Cardiac muscle cell (in vitro differentiated cells and primary cell): ENCODE measurements at places on chromosomes 12 and 14.

GRCh38 chr12:88865537-88865936, 285.3 kb upstream of the KITLG start:
- DNase-seq: no peak

DNA sequence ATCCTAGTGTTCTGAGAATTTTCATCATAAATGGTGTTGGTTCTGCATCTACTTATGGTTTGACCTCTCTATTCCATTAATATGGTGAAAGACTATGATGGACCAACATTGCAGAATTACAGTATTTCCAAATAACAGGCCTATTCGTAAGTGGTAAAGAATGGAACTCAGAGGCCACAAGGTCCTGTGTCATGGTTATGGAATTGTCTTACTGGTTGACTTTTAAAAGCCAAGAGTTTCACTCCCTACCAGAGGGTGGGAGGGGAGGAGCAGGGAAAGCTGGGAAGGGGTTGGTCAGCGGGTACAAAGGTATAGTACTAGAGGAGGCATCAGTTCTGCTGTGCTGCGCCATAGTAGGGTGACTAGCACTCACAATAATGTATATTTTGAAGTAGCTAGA, 153.4 kb downstream of the TMEM132D start:
- no peak for DNase-seq

GRCh38 chr14:28151926-28152325, 614.7 kb upstream of the FOXG1 start:
- DNase-seq: no peak

DNA sequence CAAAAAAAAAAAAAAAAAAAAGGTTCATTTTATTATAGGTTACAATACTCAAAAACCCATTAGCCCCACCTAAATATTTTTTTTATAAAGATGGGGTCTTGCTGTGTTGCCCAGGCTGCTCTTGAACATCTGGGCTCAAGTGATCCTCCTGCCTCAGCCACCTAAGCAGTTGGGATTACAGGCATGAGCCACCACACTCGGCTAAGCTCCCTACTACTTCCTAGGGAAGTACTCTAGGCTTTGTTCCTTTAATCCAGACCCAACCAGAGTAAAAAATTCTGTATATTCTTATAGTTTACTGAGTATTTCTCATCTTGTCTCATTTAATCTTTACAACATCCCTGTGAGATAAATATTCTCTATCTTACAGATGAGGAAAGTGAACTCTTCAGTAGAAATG, 50.7 kb downstream of the RBMS2 start:
- DNase-seq: no peak

DNA sequence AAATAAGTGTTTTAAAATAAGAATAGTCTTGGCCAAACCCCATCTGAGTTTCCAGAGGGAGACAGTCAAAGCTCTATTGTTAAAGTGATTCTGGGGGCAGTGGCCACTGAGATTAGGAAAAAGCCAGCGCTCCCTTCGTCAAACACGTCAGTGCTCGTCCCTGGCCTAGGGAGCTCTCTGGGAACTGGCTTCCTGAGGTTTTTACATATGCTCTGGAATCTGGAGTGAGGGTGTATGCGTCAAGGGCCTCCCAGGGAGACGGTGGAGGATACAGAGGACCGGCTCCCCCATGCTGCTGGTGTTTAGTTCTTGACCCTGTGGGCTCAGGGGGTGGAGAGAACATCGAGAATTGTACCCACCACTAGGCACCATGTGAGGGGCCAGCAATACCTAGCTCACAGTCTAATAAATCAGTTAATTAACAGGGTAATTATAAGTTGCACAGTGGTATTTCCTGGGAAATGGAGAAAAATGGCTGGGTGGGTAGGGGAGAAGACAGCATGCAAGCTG, 87.0 kb downstream of the SLC25A47 start:
- DNase-seq: no peak

DNA sequence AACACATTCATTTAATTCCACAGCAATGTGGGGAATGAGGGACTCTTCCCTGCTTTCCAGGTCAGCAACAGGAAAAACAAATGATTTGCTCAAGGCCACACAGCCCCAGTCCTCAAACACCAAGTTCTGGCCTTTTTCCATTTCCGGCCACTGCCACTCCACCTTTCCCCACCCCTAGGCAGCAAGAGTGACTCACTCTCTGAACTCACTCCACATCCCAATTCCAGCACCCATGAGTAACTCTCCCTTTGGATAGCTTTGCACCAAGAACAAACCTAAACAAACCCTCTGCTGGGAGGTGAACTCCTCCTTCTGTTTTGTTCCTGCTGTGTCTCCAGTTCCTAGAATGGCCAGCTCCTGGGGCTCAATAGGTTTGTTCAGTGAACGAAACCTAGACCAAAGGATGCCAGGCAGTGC, 30.4 kb upstream of the PLEKHG6 start:
- no peak for DNase-seq

GRCh38 chr14:104316121-104316722, 177.8 kb downstream of the KIF26A start:
- no peak for DNase-seq

DNA sequence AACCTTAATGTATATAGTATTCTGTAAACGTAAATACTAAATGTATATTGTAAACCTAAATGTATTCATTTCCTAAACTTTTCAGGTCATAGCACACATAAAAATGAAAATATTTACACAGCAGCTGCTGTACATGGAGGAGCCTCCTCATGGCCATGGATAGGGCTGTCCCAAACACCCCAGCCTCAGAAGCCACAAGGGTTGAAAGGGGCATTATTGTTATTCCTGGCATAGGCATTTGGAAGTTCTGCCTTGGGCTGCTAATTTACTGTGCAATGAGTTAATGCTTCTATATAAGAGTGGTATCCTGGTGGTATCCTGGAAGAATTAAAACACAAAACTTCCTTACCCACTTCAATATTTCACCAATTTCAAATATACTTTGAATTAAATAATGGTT, 159.4 kb downstream of the SLC5A8 start:
- DNase-seq: no peak

DNA sequence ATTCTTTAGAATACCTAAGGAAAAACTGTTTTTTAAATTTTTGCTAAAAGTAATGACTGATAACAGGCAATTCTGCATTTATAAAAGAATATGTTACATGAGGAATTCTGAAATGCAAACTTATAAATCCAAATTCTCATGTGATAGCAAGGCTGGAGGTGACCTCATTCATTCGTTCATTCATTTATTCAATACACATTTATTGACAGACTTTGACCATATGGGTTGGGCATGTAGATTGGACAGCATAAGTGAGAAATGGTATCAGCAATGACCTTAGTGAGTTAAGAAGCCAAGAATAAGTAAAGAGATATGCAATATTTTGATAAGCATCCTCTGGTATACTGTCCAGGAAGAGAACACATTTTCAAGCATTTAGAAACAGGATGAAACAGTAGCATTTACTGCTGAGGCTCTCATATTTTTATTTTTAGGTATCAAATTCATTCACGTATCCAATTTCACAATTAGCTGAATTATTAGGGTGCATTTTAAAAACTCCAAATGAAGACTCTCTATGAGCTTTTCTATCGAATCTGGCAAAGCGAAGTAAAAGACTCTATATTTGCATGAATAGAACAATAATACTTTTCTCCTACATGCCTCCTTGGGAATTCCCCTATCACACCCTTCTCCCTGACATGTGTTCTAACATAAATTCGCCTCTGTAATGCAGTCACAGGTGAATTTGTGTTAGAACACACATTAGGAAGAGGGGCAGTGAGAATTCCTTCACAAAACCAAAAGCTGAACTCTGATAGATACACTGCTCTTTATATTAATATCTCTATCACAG, 49.9 kb downstream of the PEBP1 start:
- DNase-seq: no peak

DNA sequence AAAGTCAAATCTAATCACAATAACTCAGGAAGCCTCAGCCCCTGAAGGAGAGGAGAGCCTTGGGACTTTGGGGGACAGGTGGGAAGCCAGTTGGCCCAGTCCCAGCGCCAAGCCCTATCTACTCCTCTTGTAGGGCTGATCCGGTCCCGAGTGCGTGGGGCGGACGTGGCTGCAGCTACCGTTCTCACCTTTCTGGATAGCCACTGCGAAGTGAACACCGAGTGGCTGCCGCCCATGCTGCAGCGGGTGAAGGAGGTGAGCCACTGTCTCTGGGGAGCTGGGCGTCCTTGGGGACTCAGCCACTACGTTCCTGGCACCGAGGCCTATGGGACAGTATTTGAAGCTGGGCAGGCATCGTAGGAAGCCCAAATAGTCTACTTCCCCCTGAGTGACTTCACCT, 68.4 kb downstream of the GALNT16 start:
- DNase-seq: no peak

- no peak for DNase-seq
Observed at GRCh38 chr12:88833641-88834116, 253.4 kb upstream of the KITLG start.

DNA sequence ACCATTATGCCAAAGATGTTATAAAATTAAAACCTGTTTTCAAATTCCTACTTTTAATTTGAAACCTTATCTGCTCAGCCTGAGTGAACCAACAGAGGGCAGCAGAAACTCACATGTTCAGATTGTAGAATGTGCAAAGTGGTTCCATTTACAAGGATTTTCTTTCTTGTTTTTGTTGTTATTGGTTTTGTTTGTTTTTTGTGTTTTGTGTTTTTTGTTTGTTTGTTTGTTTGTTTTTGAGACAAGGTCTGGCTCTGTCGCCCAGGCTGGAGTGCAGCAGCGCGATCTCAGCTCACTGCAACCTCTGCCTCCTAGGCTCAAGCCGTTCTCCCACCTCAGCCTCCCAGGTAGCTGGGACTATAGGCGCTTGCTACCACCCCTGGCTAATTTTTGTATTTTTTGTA, 22.8 kb upstream of the GARIN2 start:
- peak; percentile 43 for DNase-seq

DNA sequence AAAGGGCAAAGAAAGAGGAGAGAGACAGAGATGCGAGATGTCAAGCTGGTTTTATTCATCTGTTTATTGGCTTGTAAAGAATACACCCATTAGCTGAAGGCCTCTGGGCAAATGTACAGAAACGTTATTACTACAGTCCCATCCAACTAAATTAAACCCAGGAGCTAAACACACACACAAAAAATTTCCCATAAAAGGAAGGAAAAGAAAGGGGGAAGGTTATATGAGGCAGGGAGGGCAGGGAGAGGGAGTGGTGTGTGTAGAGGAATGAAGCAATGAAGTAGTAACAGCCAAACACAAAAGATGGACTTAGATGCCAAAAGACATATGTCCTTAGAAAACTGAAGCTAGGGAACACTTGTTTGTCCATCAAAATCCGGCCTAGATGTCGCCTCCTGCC, 3.1 kb upstream of the MFAP5 start:
- no peak for DNase-seq

- DNase-seq: no peak
Observed at GRCh38 chr14:34489324-34489723, 27.3 kb upstream of the SPTSSA start.

- peak; percentile 93 for DNase-seq
Observed at GRCh38 chr12:124613151-124613585, 45.8 kb upstream of the NCOR2 start.

DNA sequence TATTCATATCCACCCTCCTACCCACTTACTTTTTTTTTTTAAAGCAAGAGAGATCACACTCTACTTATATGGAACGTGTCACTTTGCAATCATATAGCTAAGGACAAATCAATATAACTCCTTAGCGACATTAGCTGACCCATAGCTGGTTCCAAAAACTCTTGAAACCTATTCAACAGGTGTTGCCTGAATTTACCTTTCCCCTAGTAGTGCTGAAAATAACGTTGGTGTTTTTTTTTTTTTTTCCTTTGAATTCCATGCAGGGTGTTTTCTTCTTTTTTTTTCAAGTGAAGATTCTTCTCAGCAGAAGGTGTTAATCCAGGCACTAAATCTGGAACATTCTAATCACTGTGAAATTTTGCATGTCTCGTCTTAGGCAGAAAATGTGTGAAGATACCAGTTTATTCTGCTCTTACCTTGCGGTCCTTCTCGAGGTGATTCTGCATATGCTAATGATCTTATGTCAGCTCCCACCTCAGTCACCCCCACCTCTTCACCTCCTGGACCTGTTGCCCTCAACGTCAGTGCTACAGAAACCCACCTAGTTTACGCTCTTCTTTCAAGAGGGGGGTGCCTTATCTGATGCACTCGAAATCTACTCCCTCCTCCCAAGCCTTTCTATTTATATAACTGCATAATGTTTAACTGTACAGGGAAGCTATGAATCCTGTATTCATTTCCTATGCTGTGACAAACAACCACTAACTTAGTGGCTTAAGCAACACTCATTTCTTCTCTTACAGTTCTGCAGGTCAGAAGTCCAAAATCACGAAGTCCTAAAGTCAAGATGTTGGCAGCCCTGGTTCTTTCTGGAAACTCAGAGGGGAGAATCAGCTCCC, 7.1 kb upstream of the VPS37B start:
- no peak for DNase-seq

DNA sequence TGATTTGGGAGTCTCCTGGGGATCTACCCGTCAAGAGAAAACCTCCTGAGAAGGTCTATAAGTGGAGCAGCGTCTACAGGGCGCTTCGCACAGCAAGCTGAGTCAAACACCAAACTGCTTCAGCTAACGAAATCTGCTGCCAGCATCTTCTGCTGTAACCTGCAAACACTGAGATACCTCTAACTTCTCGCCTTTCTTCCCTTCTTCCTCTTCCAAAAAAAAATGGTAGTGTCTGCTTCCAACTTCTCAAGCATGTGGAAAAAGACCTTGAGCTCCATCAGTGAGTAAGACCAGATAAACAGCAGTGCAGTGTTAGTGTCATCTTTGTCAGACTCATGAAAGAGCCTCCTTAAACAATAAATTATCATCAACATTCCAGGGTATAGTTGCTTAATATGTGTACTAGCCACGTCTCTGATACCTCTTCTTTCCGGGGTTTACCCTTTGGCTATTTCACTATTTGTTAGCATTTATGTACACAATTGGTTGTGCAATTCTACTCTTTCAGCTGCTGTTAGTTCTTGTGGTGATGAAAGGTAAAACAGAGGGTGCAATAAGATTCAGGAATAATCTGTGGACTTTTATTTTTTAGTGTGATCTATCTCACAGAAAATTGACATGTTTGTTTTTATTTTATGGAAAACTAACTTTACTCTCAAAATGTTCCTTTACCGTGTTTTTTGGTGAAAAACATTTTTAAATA, 81.6 kb downstream of the LLPH start:
- peak; percentile 72 for DNase-seq
